ENCODE measurements at places on chromosomes 6 and 20.

- no peak for DNase-seq
Observed at GRCh38 chr20:54028276-54029011, 42.0 kb downstream of the BCAS1 start.

DNA sequence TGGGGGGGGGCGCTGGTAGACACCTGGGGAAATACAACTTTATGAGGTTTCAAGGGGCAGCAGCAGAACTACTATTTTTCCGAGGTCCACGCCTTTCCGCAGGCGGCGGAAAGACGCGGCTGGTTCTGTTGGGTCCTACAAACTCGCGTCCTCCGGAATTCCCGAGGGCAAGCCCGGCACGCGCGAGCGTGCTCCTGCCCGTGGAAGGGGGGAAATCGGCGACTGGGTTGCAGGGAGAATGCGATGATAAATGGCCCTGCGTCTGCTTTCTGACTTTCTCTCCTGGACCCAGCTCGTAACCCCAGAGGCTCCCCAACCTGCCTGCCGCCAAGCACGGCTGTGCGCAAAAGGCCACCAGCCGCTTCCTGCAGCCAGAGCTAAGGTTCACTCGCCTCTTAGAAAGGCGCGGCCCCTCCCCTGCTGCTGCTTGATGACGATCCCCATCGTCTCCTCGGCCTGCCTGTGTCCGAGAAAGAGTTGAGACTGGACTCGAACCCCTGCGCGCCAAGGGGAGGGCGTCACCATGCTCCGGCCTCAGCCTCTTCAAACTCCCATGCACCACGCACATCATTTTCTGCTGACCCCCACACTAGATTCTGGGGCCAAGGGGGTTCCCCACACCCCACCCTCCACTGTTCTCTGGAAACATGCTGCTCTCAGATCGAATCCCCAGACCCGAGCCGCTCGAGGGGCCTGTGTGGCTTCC, 6.7 kb downstream of the FOXA2 start:
- no peak for DNase-seq

- no peak for DNase-seq
Observed at GRCh38 chr6:90429713-90430112, 133.1 kb upstream of the BACH2 start.

DNA sequence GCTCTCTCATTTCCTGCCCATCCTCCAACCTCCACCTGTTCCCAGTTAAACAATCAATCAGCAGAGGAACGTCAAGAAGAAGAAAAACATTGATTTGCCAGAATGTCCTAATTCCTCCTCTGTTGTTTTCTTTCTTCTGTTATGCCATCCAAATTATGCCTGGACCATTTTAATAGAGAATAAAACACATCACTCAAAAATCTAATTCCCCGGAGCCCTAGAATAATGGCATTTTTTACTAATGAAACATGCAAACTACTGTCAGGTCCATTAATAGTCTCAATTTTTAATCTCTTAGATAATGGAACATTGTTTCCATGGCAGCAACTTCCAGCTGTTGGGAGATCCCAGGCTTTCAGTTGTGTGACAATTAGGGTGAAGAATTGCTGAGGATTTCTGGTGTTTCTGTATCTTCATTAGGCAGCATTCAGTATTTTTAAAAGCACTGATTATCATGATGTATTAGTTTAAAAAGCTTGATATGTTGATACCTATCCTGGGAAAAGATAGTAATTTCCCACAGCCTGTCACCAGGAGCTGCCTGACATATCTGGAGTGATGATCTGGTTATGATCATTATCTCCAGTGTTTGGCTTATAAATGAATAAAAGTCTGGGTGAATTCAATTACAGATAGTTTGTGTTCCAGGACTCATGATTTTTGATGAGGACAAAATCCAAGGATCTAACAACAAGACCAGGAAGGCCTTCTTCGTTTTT, 209.8 kb downstream of the TPBG start:
- DNase-seq: no peak

DNA sequence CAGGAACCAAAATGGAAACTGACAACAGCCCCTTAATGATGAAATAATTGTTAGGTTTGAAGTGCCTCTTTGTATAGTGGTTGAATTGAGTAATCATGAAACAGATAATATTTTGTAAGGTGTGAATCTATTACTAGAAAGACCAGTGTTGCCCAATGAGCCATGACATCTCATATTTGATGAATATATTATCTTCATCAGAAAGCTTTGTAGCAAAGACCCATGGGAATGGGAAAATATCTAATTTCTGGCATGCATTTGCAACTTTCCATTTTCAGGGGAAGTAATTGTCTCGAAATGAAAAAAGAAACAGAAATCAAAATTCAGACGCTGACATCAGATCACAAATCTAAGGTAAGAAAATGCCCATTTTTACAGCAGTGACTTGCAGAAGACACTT, 57.3 kb upstream of the LAMP5 start:
- no peak for DNase-seq

DNA sequence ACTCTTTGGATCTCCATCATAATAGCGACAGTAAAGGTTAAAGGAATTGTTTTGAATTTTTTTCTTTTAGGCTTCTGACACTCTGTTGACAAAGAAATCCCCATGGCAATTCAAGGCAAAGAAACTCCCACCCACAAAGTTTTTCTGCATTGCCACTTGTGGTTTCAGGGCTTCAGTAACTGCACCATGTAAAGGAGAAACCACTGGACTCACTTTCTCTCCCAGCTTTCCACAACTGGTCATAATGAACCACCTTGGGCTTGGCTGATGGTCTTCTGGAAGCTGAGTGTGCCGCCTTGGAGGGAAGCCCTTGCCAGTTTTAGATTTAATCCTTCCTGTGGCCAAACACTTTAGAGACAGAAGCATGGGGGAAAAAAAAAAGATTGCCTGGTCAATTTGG, 163.1 kb downstream of the ISM1 start:
- DNase-seq: no peak

GRCh38 chr6:42929821-42930360, 611 bp downstream of the CNPY3 start:
- peak; percentile 66 for DNase-seq

DNA sequence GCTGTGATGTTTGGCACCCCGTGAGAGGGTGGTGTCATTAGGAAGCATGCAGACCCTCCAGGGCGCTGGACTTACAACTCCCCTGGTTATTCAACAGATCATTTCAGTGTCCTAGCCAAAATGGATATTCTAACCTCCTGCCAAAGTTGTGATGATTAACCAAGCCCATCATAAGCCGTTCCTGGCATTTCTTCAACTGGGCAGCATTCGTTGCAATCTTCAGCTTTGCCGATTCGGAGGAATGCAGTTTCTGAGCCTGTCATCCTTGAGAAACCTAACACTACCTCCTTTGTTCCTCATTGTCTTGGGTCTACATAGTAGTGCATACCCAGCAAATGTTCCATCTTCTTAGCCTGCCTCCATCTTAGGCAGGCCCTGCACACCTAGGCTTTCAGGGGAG, 79.2 kb upstream of the MAP3K4 start:
- no peak for DNase-seq

DNA sequence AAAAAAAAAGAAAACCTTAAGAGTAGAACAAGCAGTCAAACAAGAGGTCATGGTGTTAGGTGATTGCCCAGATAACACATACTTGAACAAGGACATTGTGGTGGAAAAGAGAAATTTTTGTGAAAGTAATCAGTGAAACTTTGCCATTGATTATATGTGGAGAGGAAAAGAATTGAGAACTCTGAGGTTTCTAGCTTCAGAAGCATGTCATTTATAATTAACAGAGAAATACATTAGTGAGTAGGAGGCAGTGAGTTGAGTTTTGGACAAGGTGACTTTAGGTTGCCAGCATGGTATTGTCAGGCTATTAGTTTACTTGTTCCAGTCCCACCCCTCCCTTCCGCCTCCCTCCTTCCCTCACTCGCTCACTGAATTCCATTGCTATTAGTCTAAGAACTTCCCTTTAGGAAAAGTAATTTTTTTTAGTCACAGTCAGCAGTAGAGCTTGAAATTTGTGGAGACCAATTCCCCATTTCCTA, 17.2 kb downstream of the TAB2 start:
- no peak for DNase-seq

- DNase-seq: no peak
Observed at GRCh38 chr20:38834868-38835267, 29.4 kb downstream of the PPP1R16B start.

DNA sequence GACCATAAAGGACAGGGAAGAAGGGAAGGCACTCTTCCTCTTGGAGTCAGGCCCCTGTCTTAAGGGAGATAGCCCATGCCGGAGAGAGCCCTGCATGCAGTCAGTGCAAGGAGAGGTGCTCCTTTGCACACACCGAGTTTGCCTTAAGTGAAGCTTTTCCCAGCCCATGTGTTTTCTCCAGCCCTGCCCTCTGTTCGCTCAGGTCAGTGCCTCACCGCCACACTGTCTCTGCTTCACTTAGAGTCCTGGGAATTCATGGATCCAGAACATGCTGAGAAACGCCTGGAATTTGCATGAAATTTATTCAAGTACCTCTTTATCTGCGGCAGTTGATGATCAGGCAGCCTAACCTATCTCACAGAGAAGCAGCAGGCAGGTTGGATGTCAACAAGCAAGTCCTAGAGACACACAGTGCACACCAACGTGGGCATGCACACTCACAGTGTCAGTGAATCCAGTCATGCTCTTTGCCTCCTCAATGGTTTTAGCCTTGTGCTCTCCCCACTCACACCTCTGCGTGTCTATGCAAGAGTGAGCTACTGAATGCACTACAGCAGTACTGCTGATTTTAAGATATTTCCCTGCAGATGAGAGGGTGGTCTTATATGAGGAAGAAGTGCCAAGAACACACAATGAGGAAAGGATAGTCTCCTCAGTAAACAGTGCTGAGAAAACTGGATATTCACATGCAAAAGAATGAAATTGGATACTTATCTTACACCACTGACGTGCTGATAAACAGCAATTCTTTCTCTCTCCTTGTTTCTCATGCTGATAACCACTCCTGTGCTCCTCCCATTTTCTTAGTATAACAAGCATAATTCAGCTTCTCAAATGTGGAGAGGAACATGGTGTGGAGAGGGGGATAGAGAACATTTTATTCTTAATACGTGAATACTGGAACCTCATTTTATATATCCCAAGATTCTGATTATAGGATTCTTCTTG, 295.1 kb upstream of the CDYL start:
- DNase-seq: no peak

- no peak for DNase-seq
Observed at GRCh38 chr6:31900917-31901414, 920 bp downstream of the ZBTB12 start.

DNA sequence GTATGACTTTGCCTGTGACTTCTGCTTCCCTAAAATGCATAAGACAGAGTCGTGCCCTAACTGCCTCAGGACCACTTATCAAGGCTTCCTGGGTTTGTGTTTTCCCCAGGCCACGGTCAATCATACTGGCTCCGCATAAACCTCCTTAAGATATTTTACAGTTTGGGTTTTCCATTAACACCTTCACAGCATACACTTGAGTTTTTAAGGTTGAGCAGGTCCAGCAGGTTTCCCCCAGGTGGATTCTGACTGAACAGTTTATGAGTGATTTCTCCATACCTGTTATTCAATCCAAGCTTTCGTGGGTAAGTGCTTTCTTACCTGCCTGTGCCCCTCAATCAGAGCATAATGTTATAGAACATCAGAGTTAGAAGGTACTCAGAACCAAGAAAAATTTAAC, 39.3 kb downstream of the NINL start:
- no peak for DNase-seq

DNA sequence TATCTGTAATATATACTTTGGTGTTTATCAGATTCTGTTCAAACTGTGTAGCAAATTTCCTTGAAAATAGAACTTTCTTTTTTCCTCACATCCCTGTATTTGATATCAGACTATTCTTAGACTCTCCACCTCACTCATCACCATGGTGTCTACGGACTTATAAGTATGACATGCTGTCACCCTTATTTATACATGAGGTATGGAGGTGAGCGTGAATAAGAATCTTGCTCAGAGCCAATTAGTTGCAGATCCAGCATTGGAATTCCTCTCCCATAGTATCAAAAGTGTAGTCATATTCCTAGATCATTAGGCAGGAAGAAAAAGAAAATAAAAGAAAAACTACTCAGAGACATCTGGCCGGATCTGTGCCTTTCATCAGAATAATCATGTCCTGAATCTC, 43.0 kb downstream of the TPD52L1 start:
- DNase-seq: no peak

DNA sequence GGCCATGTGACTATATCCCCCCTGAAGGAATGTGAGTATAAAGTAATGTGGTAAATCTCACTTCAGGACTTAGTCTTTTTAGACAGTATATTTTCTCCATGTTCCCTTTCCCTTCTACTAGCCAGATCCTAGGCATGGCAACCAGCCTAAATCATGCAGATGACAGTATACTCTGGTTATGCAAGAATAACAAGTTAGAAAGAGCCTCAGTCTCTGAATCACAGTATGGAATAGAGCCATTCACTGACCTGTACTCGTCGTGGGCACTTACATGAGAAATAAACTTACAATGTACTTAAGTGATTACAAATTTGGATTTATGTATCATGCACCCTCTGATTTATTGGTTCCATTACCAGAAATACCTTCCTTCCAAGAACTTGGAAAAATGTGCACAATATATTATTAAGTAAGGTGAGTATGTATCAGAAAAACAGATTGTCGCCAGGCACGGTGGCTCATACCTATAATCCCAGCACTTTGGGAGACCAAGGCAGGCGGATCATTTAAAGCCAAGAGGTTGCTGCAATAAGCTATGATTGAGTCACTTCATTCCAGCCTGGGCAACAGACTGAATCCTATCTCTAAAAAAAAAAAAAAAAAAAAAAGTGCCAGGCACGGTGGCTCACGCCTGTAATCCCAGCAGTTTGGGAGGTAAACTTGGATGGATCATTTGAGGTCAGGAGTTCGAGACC, 25.1 kb upstream of the FAM8A1 start:
- DNase-seq: no peak

DNA sequence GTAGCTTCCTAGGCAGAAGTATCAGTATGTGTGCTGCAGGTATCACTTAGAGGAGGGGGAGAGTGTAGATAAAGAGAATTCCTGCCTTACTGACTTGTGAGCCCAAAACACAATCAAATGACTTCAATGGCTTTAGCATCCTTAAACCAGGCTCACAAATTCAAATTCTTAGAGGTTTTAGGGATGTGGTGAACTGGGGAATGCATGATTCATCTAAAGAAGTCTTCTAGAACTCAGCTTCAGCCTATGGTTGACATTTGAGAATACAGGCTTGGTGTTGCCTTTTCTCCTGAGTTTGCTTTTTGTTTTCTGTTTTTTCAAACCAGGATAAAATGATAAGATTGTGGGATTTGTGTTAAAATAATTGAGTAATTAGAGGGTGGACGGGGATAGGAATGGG, 14.4 kb downstream of the SNRPC start:
- no peak for DNase-seq

GRCh38 chr6:28303570-28303969, 22.2 kb downstream of the PGBD1 start:
- DNase-seq: no peak

- DNase-seq: no peak
Observed at GRCh38 chr6:80142586-80142985, 36.1 kb downstream of the BCKDHB start.

GRCh38 chr6:1439349-1439748, 50.0 kb downstream of the FOXF2 start:
- no peak for DNase-seq
